CD4-positive, alpha-beta T cell treated with Interleukin-2 at 100 ng/mL for 4 hours (primary cell): ENCODE measurements at places on chromosomes 12 and 14.

DNA sequence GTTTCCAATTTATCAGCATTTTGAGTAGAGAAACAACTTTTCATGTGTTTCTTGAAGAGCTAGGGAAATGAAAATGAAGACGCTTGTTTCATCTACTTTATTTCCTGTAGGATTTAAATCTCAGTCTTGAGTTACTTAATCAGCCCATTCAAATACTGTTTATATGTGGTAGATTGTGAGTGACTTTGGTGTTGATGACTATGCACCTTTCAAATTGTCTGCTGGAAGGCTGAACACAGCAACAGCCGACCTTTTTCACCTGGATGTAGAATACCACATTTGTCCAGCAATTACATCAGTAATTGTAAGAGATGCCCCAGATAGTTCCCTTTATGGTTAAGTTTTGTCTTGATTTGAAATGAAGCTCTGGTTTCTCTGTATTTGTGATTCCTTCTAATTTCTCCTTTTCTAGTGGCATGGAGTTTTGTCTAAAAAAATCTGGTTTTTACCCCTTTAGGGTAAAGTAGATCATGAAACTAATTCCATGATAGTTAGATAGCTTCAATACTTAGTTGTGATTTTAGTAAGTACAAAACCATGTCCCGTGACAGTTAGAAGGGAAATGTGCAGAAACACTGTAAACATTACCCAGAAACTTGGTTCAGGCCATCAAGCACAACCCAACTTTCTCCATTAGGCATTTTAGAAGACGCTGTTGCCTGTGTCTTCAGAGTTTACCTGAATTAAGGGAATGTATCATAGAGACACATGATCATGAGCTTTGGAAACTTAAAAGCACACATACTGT is 165.0 kb downstream of the SRGAP1 start:
- no peak for DNase-seq

DNA sequence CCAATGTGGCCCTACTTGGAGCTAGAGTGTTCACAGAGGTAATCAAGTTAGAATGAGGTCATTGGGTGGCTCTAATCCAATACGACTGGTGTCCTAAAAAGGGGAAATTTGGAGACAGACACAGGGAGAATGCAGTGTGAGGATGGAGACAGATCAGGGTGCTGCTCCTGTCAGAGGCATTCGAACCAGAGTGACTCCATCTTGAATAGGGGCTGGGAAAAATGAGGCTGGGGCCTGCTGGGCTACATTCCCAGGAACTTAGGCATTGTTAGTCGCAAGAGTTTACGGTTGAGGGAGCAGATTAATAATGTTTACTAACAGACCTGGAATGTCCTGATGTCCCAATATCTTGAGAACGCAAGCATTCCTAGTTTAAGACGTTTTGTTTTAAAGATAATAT is 20.2 kb downstream of the TNFAIP2 start:
- DNase-seq = no peak

DNA sequence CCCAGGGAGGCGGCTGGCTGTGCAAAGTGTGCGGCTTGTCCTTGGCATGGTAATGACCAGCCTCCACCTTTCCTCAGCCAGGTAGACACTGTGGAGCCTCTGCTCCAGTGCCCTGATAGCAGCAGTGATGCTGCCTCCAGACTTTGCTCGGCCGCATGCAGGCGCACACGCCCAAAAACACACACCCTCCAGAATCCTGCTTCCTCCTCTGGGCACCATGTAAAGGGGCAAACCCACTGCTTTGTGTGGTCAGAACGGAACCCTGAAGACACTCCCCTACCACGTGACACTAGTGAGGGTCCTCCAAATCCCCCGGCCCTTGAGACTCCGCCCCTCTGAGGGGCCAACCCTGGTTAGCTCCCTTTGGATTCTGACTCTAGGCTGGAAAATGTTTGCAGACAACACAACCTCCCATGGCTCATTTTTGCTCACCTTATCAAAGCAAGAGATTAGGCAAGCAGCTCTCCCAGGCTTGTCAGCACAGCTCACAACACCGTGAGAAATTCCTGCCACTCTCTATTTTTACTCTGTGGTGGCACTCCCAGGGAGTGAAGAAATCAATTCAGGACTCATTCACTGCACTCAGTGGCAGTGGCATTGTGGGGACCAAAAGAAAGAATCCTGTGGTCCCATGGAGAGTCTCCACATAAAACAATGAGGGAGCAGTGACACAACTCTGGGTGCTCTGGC is 4.5 kb downstream of the KRT77 start:
- DNase-seq = no peak

DNA sequence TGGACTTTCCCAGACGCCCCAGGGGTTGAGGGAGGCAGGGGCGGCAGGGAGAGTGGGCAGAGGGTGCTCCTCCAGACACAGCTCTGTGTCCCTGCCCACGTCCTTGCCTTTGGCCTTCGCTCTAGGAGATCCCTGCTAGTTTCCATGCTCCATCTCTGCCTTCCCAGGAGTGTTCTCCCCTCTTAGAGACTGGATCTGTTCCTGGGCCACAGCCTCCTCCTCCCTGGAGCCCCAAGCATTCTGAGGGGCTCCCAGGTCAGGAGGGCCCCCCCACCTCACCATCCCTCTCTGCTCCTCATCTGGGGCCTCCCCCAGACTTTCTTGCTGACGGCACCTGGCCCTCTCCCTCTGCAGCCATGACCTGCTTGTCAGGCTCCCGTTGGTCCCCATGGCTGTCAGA is 216.0 kb upstream of the FKBP4 start:
- DNase-seq = no peak

- peak; percentile 54 for DNase-seq
Measured at GRCh38 chr12:47078733-47079467, 521 bp upstream of the PCED1B start.

DNA sequence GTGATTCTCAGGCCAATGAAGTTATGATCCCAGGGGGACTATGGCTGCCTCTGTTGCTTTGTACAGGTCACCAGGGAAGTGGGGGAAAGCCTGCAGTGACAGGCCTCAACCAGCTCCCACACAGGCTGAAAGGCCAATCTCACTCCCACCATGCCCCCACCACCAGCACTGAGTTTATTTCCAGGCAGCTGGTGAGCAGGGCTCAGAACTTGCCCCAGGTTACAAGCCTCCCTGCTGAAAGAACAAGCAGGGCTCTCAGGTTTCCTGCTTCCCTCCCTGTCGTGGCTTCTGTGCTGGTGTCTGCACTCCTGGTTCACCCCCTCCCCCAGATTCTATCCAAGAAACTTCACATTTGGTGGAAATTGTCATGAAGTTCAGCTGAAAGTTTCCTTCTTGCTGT is 260.3 kb downstream of the CCDC59 start:
- DNase-seq = no peak

DNA sequence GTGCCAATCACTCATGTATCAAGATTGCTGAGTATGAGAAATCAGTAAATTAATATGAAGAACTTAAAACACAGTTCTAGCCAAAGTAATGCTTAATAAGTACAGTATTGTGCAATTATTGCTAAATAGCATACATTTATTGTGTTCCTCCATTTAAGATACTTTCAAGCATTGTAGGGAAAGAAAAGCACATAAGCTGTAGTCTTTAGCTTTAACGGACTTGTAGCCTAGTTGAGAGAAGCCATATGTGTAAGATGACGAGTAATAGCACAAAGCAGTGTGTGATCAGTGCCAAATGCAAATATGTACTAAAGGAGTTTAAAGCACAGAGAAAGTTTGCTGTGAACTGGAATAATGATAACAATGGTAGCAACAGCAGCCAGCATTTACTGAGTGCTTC is 38.1 kb downstream of the ETV6 start:
- DNase-seq = no peak

GRCh38 chr14:89435492-89435891 is 18.5 kb upstream of the FOXN3 start:
- DNase-seq = no peak

GRCh38 chr14:50318031-50318626 is 6.0 kb downstream of the DMAC2L start:
- DNase-seq = peak; percentile 42

DNA sequence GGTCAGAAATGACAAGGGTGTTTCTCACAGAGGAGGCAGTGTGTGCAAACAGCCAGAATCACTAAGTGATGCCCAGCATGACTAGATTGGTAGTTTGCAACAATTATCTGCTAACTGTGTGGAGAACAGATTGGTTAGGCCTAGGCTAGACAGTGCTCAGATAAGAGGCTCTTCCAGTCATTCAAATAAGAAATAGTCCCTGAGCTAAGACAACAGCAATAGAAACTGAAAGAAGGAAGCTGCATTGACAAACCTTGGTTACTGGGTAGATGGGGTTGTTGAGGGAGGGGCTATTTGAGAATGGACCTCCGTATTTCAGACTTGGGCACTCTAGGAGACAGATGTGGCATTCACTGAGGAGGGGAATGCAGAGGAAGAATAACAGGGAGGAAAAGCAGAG is 255.0 kb upstream of the NPAS3 start:
- DNase-seq = no peak
